ENCODE measurements at places on chromosomes 5 and 9. TPM values are rescaled to one million over a fixed set of nuclear protein-coding genes. Genes with fewer than 3 reads are reported as not detected.

- DNase-seq = no peak
Measured at GRCh38 chr5:96615223-96615622, 47.0 kb upstream of the CAST start.

DNA sequence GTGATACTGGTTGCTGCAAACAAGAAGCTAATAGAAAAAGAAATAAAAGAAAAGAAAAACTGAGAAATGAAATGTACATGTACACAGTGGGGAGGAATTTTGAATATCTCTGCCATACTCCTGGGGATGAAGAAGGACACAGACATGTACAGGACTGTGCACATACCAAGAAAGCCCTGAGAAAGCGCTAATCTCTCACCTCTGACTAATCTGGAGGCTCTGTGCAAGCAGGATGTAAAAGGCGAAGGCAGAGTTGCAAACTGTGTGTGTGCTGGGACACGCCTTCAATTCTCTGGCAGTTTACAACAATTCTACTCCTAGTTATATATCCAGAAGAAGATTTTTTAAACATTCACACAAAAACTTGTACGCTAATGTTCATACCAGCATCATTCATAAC, 211.4 kb downstream of the KIAA0825 start:
- DNase-seq = no peak

- DNase-seq = no peak
Measured at GRCh38 chr5:138514021-138514420, 29.0 kb downstream of the ETF1 start.

GRCh38 chr5:50763846-50764245, 97.4 kb downstream of the PARP8 start:
- no peak for DNase-seq

DNA sequence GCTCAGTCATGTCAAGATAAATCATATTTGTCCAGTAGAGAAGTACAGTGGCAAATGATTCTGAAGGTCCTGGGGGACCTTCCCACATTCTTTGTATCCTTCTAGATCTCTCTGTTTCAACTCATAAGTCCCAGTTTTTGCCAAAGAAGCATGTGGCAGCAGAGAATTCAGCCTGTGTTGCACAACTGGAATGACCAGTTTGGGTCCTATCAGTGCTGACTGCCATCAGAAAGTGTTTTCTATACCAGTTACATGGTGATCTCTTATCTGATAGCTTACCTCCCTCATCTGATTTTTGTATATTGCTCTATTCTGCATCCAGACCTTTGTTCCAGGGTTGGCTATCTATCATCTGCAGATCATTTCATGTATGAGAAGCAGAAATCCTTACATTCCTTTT, 21.7 kb downstream of the GM2A start:
- no peak for DNase-seq

GRCh38 chr9:110936719-110937452, 101.4 kb downstream of the LPAR1 start:
- no peak for DNase-seq

Gene MEGF10
- total RNA-seq = 0.47 TPM

Gene NTNG2
- 1.9 TPM for total RNA-seq

Gene XPA
- total RNA-seq = 5.8 TPM
